ENCODE measurements at places on chromosomes 6 and 20.

DNA sequence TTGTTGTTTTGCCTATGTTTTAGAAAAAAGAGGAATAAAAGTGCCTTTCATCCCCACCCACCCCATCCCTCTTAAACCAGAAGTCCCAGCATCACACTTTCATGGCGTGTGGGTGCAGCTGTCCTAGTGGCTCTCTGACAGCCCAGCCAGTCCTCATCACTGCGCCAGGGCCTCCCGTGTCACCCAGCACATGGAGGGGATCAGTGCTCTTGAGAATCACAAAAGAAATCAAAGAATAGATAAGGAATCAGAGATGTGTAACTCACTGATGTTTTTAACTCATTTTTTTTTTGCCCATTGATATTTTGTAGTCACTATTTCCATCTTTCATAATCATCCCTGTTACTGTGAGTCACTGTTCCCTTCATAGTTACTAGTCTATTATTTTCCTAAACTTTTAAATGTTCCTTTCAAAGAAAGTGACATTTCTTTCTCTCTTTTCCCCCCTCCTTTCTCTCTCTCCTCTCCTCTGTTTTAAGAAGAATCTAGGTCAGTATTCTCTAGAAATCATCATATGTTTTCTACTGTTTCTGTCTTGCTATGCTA, 78.6 kb downstream of the AIG1 start:
- DNase-seq: no peak

- no peak for DNase-seq
Measured at GRCh38 chr6:159527351-159527750, 165.7 kb downstream of the SOD2 start.

- DNase-seq: no peak
Measured at GRCh38 chr6:35139924-35140638, 1.1 kb downstream of the TCP11 start.

DNA sequence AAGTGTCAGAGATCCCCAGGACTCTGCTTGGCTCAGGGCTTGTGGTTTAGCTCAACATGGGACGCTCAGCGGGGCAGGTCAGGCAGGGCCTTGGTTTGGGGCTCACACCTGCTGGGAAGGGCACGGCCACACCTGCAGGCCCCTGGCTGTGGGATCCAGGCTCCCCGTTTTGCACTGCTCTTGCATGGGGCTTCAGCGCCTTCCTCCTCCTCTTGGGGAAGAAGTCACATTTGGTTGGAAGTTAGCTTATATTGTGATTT, 378.3 kb downstream of the CDH4 start:
- DNase-seq: no peak

DNA sequence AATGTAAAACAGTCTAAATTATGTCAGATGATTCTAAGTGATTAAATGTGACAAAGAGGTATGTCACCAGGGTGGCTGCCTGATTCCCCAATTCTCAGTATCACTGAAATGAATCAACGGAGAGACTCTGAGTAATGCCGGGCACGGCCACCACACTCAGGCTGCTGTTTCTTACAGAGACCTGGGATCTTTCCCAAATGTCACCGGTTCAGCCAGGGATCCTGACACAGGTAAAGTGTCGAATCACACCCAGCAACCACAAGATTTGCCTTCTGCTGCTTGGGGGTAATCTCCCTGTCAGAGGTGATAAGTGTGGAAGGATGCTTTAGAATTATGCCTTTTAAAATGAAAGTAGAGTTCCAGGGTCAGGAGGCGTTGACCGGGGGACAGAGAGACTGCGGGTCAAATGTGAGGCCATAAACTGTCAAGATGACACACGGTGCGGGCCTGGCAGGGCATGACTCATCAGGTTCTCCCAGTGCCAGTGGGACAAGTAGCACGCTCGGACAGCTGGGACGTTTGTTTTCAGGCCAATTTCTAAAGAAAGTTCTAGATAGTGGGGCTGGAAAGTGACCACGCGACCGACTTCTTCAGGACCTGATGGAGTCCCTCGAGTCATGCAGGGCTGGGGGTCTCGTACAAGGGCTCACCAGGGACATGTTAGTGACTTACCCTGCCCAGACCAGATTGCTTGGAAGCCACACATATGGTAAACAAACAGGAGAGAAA, 48.9 kb downstream of the PRDM1 start:
- no peak for DNase-seq

DNA sequence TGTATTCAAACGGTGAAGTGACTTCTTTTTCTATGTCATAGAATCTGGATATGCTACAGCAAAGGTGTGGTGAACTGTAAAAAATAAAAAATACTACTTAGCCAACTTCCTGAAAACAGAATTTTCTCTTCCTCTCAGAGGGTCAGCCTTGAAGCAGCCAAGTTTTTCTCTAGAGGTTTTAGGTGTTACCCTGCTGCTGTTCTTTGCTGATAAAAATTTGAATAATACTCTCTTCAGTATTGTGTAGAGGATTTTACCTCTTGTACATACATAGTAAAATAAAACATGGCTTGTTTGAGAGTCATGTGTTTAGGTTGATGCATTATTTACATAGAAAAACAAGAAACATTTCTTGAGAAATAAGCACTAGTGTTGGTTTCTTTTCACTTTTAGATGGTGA, 458.4 kb downstream of the TBC1D32 start:
- DNase-seq: no peak

- DNase-seq: no peak
Measured at GRCh38 chr6:101259505-101259904, 134.0 kb upstream of the GRIK2 start.

GRCh38 chr6:148323344-148323743, 19.3 kb upstream of the SASH1 start:
- DNase-seq: no peak

DNA sequence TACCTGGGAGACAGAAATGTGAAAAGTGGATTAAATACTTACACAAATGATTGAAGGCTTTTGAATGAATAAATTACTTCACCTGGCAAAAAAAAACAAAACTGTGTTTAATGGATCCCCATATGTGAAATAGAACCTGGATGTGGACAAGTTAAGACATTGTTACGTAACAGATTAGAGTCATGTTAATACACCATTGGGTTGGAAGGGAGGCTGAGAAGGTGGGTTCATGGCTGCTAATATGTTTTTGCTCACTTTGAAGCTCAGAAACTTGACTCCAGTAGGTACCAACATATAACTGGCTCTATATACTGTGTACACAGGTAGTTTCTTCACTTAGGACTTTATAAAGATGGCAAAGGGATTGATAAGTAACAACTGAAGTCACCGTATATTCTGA, 21.4 kb upstream of the TENT5A start:
- no peak for DNase-seq

- no peak for DNase-seq
Measured at GRCh38 chr20:13037727-13038126, 29.0 kb downstream of the SPTLC3 start.

- DNase-seq: no peak
Measured at GRCh38 chr6:3013486-3013885, 13.8 kb downstream of the NQO2 start.

GRCh38 chr6:82040405-82041221, 206.9 kb downstream of the IBTK start:
- no peak for DNase-seq

- no peak for DNase-seq
Measured at GRCh38 chr6:25477006-25477590, 174.9 kb upstream of the SCGN start.

- DNase-seq: no peak
Measured at GRCh38 chr20:52668626-52669025, 303.5 kb upstream of the TSHZ2 start.

- no peak for DNase-seq
Measured at GRCh38 chr6:72616406-72617015, 5.4 kb upstream of the KCNQ5 start.

GRCh38 chr20:38032585-38033329, 499 bp downstream of the TTI1 start:
- no peak for DNase-seq

DNA sequence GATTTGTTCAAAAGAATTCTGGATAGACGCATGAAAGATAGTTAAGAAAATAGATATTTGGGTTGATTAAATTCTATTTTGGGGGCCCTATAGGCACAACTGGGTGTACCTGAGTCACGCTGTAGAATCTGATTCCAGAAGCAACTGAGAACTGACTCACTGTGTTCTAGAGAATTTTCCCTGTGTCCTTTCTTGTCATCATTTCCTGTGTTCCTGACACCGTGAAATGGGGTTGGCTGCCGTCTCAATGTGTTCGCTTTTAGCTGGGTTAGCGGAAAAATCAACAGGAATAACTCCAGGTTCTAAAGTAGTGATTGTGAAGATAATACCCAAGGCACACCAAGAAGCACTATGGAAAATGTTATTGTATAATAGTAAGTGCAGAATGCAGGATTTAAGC, 5.0 kb downstream of the GCNT2 start:
- DNase-seq: no peak

GRCh38 chr6:28160233-28160632, 18.6 kb downstream of the ZKSCAN8 start:
- DNase-seq: no peak

DNA sequence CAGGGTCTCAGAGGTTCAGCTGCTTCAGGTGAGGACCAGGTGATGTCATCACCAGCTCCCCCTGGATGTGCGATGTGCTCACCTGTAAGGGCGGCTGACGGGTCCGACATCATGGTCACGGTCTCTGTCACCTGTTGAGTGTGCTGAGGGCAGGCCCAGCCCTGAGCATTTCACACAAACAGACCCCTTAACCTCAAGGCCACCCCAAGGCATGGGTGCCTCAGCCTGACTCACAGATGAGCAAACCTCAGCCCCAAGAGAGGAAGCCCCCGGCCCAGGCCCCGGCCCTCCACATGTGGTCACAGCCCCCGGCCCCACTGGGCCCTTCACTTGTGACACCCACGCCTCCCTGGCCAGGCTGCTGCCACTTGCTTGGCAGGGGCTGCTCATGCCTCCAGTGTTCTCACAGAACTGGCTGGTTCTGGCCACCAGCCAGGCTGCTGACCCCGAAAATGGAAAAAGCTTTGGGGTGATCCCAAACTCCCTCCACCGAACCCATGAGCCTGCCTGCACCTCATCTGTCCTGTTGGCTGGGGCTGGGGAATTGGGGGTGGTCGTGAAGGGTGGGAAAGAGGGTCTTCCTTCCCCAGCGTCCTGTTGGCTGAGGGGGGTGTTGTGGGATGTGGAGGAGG, 33.3 kb downstream of the PRR18 start:
- no peak for DNase-seq

GRCh38 chr20:20463933-20464374, 96.0 kb downstream of the INSM1 start:
- DNase-seq: no peak

GRCh38 chr6:1473166-1473565, 83.8 kb downstream of the FOXF2 start:
- no peak for DNase-seq

GRCh38 chr6:113317891-113318574, 539.1 kb upstream of the MARCKS start:
- no peak for DNase-seq

- DNase-seq: no peak
Measured at GRCh38 chr6:78436335-78436734, 431.0 kb upstream of the IRAK1BP1 start.

DNA sequence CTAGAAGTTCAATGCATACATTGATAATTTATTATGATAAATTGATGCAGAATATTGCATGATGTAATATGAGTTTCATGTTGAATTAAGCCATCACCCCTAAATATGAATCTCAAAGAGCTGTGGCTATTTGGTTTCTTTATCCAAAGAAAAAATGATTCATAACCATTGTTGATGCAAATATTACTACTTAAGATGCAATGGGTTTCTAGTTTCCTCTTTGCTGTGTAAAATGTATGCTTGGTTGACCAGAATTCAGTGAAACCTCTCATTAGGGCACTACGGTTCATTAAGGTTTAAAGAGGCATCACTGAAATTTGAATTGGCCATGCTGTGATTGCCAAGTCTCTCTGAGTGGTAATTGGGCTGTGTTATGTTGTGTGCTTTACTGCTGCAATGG, 492.5 kb upstream of the FLRT3 start:
- no peak for DNase-seq

DNA sequence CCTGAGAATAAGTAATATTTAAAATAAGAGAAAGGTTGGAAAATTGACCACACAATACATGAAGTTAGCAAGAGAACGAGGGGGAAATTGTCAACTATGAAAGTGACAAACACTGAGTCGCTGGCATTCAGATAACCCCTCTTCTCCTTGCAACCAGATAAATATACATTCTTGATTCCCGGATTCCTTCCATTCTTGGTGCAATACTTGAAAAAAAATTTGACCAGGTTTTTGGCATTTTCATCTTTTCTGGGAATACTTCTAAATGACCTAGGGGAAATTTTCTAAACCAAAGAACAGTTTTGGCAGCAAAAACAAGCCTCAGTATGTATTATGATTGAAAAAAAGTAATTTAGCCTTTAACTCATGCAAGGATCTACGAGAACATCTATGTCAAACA, 164.0 kb downstream of the PDE7B start:
- no peak for DNase-seq

DNA sequence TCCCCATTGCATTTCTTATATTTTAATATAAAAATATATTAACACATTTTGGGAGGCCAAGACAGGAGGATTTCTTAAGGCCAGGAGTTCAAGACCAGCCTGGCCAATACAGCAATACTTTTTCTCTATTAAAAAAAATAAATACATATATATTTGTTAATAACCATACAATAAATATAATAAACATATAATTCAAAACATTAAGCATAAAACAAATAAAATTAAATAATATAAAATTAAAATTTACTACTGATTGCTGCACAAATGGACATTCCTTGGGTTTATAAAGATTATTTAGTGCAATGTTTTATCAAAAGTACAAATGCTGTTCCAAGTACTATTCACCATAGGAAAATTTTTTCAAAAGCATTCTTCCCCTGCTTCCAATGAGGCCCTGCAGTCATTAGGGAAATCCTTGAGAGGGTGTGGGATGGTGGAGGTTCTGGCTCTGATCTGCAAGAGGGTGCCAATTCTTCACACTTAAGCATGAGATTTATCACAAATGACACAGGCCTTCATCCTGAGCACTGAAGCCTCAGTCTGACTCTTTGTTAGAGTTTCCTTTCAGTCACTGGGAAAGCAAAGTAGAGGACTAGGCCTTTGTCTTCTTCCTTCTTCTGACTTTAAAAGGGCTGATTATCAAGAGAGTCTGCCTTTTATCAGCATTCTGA, 596.7 kb downstream of the EPM2A start:
- no peak for DNase-seq

GRCh38 chr6:20577173-20577688, 43.0 kb downstream of the CDKAL1 start:
- DNase-seq: no peak

- DNase-seq: no peak
Measured at GRCh38 chr6:163226836-163227485, 187.6 kb upstream of the QKI start.

Measured in cortex of kidney (tissue), 1 donor.